Activated CD4-positive, alpha-beta T cell treated with anti-CD3 and anti-CD28 coated beads, Interleukin-2, amount 50 U/mL, for 4 hours (primary cell): ENCODE measurements at places on chromosomes 12 and 14.

DNA sequence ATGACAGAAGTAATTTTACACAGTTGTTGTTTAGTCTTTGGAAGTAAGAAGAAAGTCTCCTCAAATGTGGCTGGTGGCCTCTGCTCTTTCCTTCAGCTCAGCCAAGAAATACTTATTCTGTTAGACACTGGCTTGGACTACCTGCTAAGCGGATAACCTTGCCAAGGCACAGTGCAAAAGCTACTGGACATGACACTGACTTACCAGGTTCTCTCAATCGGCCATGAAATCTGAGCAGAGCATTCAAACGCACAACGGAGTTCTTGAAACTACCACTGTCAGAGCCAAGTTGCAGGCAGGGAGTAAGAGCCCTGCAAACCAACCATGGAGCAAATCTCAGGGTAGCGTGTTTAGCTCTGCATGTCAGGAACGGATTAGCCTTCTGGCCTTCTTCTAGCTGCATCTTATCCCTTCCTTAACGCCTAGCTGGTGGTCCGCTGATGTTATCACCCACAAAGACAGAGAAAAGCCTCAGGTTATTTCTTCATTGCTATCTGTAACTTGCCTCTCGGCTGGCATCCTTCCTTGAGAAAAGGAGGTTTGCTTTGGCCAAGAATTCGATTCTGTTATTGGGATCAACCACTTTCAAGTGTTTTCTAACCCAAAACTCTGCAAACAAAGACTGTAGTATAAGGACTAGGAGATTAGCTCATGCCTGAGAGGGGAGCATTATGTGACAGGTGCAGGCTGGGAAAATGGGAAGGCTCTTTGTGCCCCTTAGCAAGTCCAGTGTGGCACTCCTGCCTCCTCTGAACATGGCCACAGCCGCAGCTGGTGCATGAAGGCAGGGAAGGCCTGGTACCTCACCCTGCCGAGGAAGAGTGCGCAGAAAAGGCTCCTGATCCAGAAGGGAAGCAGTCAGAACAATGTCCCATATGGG is 223.4 kb downstream of the GLT1D1 start:
- DNase-seq: no peak

DNA sequence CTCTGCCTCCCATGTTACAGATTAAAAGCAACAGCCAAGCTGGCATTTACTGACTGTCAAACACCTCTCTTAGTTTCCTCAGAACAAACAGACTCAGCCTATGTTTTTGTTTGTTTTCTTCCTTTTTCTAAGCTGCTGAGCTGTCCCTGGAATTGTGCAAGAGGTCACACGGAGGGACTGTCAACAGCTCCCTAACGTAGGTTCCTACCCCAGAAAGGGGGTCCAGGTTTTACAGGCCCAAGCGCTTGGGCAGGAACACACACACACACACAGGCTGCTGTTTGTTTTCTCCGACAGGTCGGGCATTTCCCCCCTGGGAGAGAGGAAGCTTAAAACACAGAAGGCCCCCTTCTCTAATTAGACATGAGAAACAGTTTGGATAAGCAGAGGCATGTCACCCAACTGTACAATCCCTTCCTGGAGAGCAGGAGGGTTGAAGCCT is 739.6 kb upstream of the TBX3 start:
- no peak for DNase-seq

DNA sequence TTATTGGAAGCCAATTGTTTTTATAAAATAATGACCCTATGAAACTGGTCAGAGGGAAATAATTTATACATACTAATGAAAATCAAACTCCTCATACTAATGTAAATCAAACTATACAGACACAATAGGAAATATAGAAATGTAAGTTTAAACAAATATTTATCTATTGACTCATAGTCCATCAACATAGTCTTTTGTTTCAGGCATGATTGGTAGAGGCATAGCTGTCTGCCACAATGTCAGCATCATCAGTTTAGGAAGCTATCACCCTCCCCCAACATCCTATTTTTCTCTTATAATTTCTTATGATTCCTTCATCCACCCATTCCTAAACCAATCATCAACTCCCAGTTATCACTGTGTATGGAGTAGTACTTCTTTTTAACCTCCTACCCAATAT is 117.7 kb downstream of the SLC38A6 start:
- DNase-seq: no peak

DNA sequence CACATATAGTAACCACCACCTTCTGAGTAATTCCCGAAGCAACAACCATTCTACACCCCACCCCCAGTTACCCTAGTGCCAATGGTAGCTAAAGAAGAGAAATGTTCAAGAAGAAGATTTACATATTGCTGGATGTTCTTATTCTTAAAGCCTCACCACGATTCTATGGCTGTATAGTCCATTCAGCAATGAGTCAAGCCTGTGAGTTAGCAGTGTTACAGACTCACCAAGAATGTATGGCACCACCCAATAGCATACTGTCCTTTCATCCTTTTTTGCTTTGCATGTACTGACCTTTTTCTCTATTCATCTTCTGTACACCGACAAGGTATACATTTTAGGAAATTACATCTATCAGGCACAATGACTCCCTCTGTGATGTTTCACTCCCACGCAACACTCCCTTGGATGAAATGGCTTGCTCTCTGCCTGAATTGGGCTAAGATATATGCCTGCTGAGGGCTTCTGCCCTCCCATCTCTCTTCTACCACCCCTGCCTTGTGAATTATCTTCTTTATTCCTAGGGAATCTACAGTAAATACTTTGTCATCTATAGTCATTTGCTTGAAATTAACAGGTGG is 945.8 kb downstream of the DIO2 start:
- DNase-seq: no peak
